GM20000 (cell line): ENCODE measurements at places on chromosomes 2 and 18.

DNA sequence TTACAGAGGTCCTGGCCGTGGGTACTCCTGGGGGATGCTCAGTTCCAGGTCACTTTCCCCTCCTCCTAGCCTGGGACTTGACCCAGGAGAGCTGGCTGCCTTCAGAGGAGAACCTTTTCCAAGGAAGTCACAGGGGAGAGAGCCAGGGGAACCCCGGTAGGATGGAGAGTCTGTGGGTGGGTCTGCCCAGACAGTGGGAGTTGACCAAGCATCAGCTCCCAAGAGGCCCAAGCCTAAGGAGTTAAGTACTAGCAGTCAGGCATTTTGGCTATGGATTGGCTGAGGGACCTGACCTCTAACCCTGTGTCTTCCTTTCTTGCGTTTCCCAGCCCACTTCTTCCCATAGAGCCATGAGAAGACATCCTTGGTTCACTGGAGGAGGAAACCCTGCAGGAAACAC is 48.8 kb upstream of the PLB1 start:
- no peak for DNase-seq

DNA sequence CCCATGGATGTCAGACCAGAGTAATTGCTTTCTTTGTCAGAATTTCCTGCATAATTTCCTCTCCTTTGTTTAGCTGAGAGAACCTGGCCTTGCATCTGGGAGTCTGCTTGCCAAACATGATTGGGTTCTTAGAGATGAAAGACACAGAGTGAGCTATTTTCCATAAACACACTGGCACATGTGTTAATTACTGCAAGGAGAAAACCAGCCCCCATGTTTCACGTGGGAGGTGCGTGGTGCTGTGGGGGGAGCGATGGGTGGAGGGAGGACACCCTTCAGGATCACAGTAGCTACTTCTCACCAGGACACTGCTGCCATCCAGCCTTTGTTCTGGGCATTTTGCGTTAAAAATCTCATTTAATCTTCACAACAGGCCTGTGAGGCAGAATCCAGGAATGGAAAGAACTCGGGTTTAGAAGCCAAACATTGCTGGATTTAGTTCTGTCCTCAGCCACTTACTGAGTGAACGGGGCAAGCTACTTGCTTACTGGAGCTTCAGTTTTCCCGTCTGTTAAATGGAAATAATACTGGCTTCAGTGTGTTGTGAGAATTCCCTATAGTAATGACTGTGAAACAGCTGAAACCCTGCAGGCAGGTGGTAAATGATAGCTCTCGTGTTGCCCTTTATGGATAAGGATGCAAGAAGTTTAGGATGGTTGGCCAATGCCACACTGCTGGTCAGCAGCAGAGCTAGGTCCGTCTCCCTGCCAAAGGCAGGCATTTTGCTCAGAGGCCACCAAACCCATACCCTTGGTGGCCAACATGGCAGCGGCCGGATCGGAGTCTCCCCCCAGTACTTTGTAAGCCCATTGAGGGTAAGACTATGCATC is 100.1 kb upstream of the ASAP2 start:
- DNase-seq: no peak

DNA sequence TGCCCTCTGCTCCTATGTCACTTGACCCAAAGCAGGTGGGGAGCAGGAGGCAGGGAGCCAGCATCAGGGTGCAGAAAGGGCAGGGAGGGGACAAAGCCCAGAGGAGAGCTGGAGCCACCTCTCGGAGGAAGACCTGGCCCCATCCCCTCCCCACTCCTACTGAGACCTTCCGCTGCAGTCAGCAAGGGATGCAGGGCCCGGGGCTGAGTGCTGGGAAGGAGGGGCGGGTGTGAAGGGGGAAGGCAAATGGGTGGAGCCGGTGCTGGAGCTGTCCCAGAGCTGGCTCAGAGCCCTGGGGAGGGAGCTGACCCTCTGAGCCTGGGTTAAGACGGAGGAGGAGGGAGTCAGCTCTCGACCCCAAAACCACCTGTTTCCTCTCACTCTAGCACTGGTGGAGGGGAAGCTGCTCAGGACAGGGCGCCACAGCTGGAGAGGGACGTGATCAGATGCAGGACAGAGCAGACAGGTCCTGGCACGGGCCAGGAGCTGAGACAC is 33.8 kb downstream of the HS1BP3 start:
- no peak for DNase-seq

DNA sequence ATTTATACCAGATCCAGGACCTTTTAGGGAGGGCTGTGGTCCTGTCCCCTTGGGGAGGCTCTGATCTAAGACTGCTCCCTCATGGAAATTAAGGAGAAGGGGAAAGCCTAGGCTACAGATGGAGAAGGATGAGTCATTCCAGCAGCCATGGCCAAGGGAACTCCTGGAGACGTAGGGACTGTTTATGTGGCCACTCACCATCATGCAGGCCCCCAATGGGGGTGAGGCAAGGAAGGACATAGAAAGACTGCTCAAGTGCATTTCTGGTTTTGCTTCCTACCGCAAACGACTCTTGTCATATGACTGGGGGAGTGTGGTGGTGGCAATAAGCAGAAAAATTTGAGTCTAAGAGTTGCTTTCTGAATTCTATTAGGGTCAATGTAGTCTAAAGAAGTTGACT is 54.0 kb upstream of the CYP1B1 start:
- no peak for DNase-seq
